ENCODE measurements at places on chromosomes 6 and 20. TPM values are rescaled to one million over a fixed set of nuclear protein-coding genes. Genes with fewer than 3 reads are reported as not detected.
A peak's percentile ranks its signal among the peaks of the same experiment; 100 is the strongest.

BTBD3 gene
- 47.4 TPM for total RNA-seq

EYS gene
- total RNA-seq = not detected

LPIN3 gene
- 5.1 TPM for total RNA-seq

CNR1 gene
- not detected for total RNA-seq

- no peaks in the 10 kb centered on the region for H3K27me3 ChIP-seq
- peak; percentile 20 for DNase-seq
- H3K36me3 ChIP-seq = peaks cover 11% of the 10 kb centered on the region
- peak overlapping the region; percentile 97 for H3K4me3 ChIP-seq
Observed at GRCh38 chr20:45345104-45345936, 2.9 kb downstream of the SDC4 start.

DNA sequence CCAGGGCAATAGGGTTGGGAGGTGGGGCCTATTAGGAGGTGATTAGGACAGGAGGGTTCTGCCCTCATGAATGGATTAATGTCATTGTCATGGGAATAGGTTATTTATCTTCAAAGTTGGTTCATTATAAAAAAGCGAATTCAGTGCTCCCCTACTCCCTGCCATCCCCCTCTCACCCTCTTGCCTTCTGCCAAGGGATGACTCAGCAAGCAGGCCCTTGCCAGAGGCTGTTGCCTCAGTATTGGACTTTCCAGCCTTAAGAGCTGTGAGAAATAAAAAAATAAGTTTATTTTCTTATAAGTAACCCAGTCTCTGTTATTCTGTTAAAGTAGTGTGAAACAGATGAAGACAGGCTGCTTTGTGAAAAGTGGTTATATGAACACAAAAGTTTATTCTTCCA is 381.1 kb upstream of the ZFP64 start:
- H3K27me3 ChIP-seq = no peaks in the 10 kb centered on the region
- no peak overlapping the region for H3K4me3 ChIP-seq
- H3K4me1 ChIP-seq = no peaks in the 10 kb centered on the region

- H3K4me3 ChIP-seq = peak overlapping the region; percentile 36
- no peaks in the 10 kb centered on the region for H3K27me3 ChIP-seq
- no peak for DNase-seq
- no peaks in the 10 kb centered on the region for H3K36me3 ChIP-seq
- H3K27ac ChIP-seq = no peak overlapping the region
Observed at GRCh38 chr20:29497261-29497671, 1760.2 kb upstream of the DEFB115 start.

GRCh38 chr6:166207284-166207561 is 39.6 kb upstream of the TBXT start:
- no peaks in the 10 kb centered on the region for H3K27me3 ChIP-seq
- no peak overlapping the region for H3K27ac ChIP-seq
- no peak for DNase-seq
- no peak overlapping the region for H3K4me3 ChIP-seq

- H3K27ac ChIP-seq = no peak overlapping the region
- H3K36me3 ChIP-seq = no peaks in the 10 kb centered on the region
- H3K4me3 ChIP-seq = no peak overlapping the region
- H3K27me3 ChIP-seq = no peaks in the 10 kb centered on the region
Observed at GRCh38 chr6:137171824-137172733, 1.4 kb downstream of the IL22RA2 start.

DNA sequence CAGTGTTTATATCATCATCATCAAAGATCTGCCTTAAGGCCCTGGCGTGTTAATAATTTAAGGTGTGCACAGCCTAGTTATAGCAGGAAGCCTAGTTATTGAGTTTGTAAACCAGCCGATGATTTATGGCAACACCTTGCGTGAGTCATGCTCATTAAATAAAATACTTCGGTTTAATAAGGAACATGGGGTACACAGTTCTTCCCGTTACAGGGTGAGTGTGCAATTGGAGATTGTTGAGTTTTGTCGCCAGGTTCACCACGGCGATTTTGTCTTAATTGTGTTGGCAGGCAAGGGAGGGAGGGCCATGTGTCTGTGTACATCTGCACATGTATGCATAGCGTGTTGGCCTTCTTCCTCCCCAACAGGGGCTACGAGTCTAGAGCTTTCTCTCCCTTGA is 104.0 kb downstream of the TFAP2A start:
- no peaks in the 10 kb centered on the region for H3K36me3 ChIP-seq
- no peaks in the 10 kb centered on the region for H3K4me1 ChIP-seq
- DNase-seq = no peak

GRCh38 chr6:74879976-74880375 is 325.9 kb downstream of the COL12A1 start:
- H3K36me3 ChIP-seq = no peaks in the 10 kb centered on the region
- DNase-seq = peak; percentile 43
- H3K4me1 ChIP-seq = peaks cover 8% of the 10 kb centered on the region
- no peaks in the 10 kb centered on the region for H3K27me3 ChIP-seq

DNA sequence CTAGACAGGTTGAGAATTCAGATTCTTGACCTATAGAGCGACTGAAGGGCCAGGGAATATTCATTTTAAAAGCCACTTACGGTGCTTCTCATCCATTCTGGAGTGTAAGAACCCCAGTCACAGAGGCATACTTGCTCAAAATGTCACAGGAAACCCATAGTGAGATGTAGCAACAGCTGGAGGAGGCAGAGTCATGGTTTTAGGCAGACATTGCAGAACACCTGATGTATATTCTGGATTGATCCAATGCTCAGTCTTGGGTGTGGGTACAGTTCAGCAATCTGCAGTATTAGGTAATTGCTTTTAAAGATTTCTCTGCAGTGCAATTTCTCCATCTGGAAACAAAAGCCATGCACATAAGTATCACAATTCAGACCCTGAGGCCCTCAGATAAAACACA is 137.4 kb upstream of the SLC22A23 start:
- H3K4me3 ChIP-seq = no peak overlapping the region
- DNase-seq = no peak
- H3K4me1 ChIP-seq = peaks cover 2% of the 10 kb centered on the region
- no peak overlapping the region for H3K27ac ChIP-seq

- H3K4me3 ChIP-seq = no peak overlapping the region
- no peaks in the 10 kb centered on the region for H3K27me3 ChIP-seq
- no peak for DNase-seq
- no peaks in the 10 kb centered on the region for H3K4me1 ChIP-seq
- no peaks in the 10 kb centered on the region for H3K36me3 ChIP-seq
- H3K27ac ChIP-seq = no peak overlapping the region
Observed at GRCh38 chr6:6417475-6417874, 97.0 kb upstream of the F13A1 start.

DNA sequence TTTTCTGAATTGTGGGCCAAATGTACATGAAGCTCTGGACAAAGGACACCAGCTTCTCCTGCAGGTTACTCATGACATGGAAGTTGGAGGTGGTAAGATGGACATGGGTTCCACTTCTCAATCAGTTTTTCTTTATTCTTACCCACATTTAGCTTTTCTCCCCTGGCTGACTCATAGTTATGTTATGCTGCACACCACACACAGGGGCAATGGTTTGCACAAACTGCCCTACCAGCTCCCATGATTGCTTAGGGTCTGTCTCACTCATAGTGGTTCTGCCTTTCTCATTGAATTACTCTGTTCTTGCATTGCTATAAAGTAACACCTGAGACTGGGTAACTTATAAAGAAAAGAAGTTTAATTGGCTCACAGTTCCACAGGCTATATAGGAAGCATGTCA is 4.5 kb upstream of the CD109 start:
- no peak overlapping the region for H3K4me3 ChIP-seq
- H3K4me1 ChIP-seq = peaks cover 11% of the 10 kb centered on the region
- DNase-seq = no peak
- H3K36me3 ChIP-seq = no peaks in the 10 kb centered on the region
- no peaks in the 10 kb centered on the region for H3K27me3 ChIP-seq

GRCh38 chr6:93183531-93183972 is 235.8 kb downstream of the EPHA7 start:
- H3K4me1 ChIP-seq = no peaks in the 10 kb centered on the region
- H3K4me3 ChIP-seq = no peak overlapping the region
- DNase-seq = no peak
- H3K27ac ChIP-seq = no peak overlapping the region

DNA sequence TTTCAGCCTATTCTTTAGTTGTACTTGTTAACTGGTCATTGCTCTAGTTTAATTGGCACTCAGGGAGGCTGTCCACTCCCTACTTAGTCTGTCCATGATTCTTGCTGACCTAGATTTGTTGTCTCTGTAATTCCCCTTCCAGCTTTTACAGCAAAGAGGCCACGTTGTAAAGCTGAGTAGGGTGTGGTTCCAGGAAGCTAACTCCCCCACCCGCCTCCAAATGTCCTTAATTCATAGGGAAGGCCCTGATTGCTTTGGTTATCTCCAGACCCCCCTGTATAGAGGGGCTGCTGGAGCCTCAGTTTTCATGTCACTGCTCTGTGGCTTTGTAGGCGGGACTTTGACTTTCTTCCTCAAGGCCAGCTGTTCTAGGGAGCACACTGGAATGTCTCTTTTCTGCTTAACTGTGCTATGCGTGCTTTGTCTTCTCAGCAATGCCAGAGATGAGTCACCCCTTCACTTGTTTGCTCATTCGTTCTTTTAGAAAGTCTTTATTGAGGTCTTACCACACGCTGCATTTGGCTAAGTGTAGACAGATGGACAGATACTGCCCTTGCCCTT is 175.1 kb upstream of the JAG1 start:
- peak overlapping the region; percentile 26 for H3K27ac ChIP-seq
- no peaks in the 10 kb centered on the region for H3K27me3 ChIP-seq
- H3K4me3 ChIP-seq = no peak overlapping the region
- peak; percentile 92 for DNase-seq
- H3K36me3 ChIP-seq = no peaks in the 10 kb centered on the region

- no peaks in the 10 kb centered on the region for H3K36me3 ChIP-seq
- H3K27ac ChIP-seq = peak overlapping the region; percentile 68
- H3K4me3 ChIP-seq = peak overlapping the region; percentile 92
- peak; percentile 85 for DNase-seq
- H3K4me1 ChIP-seq = no peaks in the 10 kb centered on the region
Observed at GRCh38 chr6:27188061-27188884, 59.2 kb upstream of the PRSS16 start.

DNA sequence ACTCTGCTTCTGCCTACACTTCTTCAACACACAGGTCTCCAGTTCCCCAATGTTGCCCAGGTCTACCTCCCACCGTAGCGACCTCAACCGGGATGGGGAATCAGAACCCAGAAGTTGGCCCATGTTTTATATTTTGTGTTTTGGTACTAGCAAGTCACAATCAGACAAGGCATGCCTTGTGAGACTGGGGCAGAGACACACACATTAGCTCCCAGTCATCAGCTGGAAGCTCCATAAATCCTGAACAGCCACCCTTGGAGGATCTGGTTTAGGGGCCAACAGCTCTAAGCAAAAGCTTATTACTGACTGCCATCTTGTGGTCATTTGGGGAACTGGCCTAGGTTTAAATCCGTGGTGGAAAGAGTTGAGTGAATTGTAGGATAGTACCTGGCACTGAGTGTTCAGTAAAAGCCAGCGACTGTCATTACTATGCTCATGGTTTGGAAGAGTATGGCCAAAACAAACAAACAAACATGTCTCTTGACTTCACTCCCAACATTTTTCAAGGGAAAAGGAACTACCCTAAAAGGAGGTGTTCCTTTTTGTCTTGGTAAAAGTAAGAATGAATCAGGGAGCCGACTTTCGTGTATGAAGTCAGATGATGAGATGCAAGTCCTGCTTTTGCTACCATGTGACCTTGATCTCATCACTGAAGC is 40.5 kb downstream of the PIM1 start:
- H3K27ac ChIP-seq = no peak overlapping the region
- DNase-seq = peak; percentile 87
- no peaks in the 10 kb centered on the region for H3K4me1 ChIP-seq
- no peak overlapping the region for H3K4me3 ChIP-seq
- no peaks in the 10 kb centered on the region for H3K36me3 ChIP-seq

DNA sequence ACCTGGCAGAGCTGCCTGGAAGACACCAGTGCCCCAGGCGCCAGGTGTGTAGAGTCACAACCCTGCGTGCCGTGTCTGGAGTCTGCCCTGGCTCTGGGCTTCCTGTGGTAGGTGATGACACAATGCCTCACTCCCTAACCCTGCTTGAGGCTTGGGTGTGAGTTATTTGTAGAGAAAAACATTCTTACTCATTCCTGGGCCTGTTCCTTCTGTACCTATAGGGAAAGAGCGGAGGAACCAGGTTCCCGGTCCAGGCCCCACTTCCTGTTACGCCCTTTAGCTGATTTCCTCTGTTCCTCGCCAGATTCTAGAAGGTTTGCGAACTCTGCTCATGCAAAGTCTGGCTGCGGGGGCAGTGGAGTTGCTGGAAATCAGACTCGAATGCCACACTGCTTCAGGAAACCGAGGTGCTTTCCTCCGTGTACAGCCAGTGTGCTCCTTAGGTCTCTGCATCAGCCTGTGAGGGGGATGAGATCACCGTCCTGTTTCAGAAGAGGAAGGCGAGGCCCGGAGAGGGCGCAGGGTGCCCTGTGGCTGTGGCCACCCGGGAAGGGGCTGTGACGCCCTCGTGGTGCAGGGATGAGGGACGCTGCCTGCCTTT is 67.1 kb upstream of the DUSP22 start:
- no peaks in the 10 kb centered on the region for H3K36me3 ChIP-seq
- no peak overlapping the region for H3K4me3 ChIP-seq
- DNase-seq = no peak
- H3K4me1 ChIP-seq = no peaks in the 10 kb centered on the region
- no peaks in the 10 kb centered on the region for H3K27me3 ChIP-seq

- no peaks in the 10 kb centered on the region for H3K27me3 ChIP-seq
- peak; percentile 77 for DNase-seq
- H3K4me3 ChIP-seq = no peak overlapping the region
- H3K36me3 ChIP-seq = no peaks in the 10 kb centered on the region
- no peak overlapping the region for H3K27ac ChIP-seq
Observed at GRCh38 chr6:113719545-113719944, 137.6 kb upstream of the MARCKS start.

DNA sequence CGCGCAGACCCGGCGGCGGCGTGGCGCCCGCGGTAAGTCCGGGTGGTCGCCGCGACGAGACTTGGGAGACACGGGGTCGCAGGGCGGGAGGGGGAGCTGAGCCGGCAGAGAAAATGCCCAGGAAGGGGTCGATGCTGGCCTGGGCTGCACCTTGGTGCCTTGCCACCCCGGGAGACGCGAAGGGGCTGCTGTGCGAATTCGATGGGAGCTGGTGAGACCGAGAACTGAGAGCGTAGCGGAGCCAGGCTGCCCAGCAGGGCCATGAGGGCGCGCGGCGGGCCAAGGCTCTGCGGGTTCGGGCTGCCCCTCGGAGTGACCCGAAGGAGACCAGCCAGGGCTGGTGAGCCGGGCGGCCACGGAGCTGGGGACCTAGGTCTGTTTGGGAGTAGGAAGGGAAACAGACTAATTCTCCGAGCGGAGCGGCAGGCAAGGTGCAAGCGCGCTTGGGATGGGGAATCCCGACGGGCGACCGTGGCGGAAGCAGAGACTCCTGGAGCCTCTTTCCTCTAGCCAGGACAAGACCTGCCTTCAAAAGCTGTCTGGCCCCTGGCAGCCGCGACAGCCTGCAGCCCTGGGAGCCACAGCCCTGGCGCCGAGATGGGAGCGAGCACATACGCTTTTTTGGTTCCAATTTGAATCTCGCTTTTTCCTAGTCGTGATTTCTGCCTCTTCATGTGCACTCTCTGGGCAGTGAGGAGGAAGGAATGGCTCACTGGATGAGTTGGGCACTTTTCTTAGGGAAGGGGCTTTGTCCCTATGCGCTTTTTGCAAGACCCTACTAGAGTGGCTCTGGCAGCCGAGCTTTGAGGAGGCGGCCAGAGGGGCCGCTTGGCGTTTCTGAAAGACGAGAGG is 691 bp downstream of the SYNDIG1 start:
- H3K36me3 ChIP-seq = no peaks in the 10 kb centered on the region
- peak; percentile 22 for DNase-seq
- no peaks in the 10 kb centered on the region for H3K4me1 ChIP-seq
- no peak overlapping the region for H3K4me3 ChIP-seq
- H3K27me3 ChIP-seq = peaks cover 33% of the 10 kb centered on the region

- no peaks in the 10 kb centered on the region for H3K27me3 ChIP-seq
- H3K4me3 ChIP-seq = no peak overlapping the region
- DNase-seq = no peak
- peaks cover 5% of the 10 kb centered on the region for H3K4me1 ChIP-seq
Observed at GRCh38 chr6:21986703-21987102, 310.1 kb downstream of the PRL start.

Measured in fibroblast of lung (primary cell).